ENCODE measurements at places on chromosomes 16 and 17.

- no peak for DNase-seq
These were observed 168.8 kb downstream of the C16orf78 start for GRCh38 chr16:49542391-49542891.

DNA sequence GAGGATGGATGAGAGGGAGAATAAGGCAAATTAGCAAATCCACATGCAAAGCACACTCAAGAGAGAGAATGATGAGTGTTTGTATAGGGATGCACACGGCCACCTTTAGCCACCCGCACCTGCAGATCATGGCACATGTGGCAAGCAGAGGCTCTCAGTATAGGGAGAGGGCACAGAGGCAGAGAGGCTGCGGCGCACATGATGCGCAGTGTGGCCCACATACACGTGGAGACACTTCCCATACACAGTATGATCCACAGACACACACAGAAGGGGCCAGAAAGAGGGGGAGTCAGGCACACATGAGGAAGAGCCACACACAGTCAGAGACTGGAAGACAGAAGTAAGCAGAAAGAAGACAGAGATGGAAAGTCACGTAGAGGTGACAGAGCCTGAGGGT lies 6.5 kb upstream of the CHD3 start:
- no peak for DNase-seq

DNA sequence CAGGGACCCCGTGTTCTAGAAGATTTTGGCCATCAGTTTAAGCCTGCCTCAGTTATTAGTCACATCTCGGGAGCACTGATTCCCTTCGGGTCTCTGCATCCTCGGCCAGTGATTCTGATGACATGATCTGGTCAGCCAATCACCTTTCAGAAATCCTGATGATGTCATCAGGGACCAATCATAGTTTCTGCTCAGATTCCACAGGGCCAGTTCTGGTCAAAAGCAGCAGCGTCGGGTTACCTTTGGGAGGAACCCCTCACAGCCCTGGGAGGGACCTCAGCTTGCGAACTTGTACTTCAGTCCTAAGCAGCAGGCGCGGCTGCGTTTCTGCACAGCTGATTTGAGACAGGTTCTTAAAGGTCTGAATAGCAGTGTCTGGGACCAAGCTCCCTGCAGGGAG lies 13.9 kb downstream of the KDM8 start:
- no peak for DNase-seq

GRCh38 chr17:6413065-6413464 lies 21.9 kb downstream of the AIPL1 start:
- no peak for DNase-seq

DNA sequence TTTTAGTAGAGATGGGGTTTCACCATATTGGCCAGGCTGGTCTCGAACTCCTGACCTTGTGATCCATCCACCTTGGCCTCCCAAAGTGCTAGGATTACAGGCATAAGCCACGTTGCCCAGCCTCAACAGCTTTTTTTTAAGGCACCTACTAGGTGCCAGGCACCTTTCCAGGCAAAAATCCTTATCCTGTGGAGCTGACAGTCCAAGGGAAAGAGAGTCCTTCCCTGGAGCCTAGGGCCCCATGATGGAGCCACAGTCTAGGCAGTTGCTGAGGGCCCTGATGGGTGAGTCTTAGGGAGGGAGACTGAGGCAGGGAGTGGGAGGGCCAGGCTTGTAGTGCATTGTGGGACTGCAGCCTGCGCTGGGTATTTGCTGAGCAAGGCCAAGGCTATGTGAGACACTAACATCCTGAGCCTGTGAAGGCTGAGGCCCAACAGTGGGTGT lies 79.6 kb upstream of the TOB1 start:
- no peak for DNase-seq

DNA sequence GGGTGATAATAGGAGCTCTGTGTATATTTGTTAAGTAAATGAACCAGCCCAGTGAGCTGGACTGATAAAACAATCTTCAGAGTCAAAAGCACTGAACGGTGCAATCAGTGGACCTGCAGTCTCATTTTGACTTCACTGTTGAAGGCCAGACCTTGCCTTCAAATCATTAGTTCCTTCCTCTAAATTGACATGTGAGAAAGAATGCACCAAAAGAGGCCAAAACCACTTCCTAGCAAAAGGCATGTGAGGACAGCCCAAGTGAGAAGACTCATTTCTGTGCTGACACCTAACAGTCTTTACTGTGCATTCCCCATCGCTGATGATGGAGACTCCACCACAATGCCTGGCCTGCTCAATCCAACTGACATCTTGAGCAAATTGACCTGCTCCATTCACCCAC lies 10.6 kb downstream of the GTF3C1 start:
- DNase-seq: no peak

DNA sequence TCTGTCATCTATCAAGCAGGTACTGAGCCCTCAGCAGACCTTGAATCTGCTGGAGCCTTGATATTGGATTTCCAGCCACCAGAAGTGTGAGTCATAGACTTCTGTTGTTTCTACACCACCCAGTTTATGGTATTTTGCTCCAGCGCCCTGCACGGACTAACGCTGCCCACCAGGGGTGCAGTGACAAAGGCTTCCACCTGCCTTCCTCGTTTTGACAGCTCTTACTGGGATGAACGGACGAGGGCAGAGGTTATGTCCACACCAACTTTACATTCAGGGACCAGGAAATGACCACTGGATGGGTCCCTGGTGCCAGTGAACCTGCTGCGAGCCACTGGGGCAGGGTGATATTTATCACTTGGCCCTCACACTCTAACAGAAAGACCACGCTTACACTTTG lies 66.6 kb upstream of the CBX4 start:
- DNase-seq: no peak

DNA sequence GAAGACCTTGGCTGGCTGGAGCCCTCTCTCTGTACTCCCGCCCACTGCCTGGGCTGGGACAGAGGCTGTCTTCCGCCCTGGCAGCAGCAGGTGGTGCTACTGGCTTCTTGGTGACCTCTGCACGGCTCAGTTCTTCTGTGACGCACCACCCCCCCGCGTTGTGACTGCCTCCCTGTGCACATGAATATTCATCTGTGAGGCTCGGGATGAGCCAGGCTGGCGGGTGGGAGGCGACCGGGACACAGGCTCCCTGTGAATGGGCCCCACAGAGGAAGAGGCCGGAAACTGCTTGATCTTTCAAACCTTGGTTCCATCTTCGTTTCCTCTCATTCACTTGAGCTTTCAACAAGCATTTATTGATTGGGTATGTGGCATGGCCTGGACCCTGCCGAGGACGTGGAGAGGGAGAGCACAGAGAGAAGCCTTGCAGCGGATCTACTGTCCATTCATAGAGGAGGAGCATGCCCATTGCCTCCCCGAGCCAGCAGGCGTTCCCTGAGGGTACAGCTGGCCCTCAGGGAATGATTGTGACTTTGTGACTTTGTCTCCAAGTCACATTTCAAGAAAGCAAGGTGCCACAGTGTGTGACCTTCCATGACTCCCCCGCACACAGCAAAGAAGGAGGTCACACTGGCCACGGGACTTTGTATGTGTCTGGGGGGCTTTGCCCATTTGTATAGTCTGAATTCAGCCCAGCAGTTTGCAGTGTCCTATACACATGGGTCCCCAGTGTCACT lies 45.0 kb downstream of the B9D1 start:
- DNase-seq: peak; percentile 74

GRCh38 chr16:81526199-81526598 lies 81.6 kb downstream of the CMIP start:
- DNase-seq: no peak

GRCh38 chr17:20771104-20771503 lies 191.6 kb downstream of the CDRT15L2 start:
- no peak for DNase-seq

DNA sequence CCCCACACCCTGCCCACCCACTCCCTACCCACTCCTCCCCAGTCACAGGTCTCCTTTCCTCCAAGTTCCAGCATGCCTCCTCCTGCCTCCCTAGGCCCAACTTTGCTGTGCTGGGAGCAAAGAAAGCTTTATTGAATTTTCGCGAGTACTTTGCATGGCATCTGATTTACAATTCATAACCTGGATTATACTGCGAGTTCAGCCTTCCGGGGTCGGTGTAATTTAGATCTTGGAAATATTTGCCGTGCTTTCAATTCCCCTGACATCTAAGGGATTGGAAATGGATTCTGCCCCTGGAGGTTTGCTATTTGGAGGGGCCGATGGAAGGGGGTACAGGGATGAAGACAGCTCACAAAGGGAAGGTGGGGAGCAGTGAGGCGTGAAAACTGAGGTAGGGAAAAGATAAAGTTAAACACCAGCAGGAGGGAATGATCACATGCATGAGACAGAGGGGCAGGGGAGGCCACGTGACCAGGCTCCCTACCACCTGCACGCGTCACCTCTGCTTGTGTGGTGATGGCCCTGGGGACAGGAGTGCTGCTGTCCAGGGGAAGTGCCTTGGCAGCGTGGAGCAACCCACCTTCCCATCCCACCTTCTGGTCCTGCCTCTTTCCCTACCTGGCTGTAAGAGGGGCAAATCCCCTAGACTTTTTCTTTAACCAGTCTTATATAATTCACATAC lies 132.3 kb upstream of the RPL38 start:
- DNase-seq: no peak

DNA sequence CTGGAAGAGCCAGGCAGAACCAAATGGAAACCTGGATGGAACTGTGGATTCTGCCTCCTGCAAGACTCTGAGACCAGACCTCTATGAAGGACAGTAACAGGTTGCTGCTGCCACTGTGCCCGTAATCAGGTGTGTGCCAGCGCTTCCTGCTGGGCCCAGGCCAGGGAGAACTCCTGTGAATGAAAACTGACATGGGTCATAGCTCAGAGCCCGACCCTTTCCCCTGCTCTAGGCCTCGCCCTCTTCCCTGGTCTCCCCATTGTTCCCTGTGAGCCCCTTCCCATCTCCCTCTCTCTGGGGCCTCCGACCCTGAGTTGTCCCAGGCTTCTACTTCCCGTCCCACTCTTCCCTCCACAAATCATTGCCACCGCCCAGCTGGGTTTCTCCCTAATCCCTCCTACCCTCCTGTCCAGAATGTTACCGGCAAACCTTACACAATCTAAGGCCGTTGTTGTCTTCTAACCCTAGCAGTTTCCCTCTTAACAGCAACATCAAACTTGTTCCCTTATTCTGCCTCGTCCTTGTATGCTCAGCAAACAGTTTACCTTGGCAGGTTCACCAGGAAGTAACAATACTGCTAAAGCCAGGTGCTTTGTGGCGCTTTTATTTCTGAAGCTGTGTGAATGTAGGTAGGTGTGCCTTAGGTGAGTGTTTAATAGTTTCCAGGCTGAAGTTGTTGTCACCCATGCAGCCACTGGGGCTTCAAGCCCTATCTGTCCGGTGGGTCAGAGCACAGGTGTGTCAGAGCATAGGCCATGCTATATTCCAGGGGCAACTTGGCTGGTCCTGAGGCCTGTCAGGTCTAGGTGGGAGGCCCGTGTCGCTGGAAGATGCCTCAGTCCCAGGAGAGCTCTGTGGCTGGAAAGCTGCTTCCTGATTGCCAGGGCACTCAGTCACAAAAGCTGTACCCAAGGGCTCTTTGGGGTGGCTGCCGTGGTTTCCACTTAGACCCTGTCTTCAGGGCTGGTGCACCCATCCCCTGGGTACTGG lies 32.0 kb downstream of the SMPD3 start:
- DNase-seq: peak; percentile 67

DNA sequence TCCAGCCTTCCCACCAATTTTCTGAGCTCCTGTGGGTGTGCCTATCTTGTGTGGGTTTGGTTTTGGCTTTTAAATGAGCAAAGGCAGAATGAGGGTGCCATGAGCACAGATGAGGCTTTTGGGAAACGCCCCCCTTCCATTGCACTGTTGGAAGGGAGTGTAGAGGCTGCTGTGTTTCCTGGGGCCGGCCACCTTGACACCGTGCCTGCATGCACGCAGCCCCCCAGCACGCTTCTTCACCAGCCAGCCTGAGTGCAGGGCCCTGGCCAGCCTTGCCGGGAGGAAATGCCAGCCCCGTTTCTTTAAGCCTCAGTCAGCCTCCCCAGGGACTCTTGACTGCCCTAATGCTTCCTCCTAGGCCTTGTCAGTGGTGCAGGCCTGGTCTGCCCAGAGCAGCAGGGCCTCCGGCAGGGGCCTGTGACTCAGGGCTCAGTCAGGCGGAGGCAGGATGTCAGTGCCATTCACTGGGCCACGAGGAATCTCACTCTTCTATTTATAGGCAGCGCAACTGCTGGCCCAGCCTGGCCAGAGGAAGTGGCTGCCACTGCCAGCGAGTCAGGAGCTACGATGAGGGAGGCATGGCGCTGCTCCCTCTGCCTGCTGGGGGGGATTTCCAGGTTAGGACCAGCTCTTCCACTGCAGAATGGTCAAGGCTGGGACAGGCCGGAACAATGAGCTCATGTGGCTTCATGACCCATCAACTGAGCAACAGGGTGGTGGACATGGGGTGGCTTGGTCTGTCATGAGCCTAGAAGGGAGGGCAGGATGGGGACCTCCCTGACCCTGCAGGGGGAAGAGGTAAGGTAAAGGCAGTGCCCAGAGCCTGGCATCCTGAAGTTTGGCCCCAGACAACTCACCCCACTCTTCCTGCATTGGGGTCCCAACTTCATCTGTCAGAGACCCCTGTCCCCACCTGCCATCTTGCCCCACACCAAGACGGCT lies 205.2 kb downstream of the RAB11FIP4 start:
- peak; percentile 70 for DNase-seq

GRCh38 chr17:1532836-1533602 lies 16.6 kb upstream of the INPP5K start:
- no peak for DNase-seq

GRCh38 chr16:7505495-7505894 lies 172.8 kb downstream of the RBFOX1 start:
- no peak for DNase-seq

GRCh38 chr17:43329183-43329582 lies 69.6 kb upstream of the ARL4D start:
- DNase-seq: no peak

DNA sequence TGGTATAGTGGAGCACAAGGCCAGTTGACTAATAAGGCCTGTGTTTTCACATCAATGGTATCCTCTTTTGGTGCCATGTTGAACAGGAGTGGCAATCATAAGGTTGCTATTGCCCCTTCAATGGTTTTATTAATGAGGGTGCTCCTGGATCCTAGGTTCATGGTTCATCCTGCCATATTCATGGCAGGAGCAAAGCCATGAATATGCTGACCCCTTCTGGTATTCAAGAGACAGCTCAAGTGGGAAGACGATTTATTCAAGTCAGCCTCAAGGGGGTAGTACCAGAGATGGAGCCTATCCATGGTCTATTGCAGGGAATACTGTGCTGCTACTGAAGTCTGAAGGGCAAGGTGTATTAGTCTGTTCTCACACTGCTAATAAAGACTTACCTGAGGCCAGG lies 2.6 kb downstream of the ABCA9 start:
- no peak for DNase-seq

GRCh38 chr16:69243479-69243878 lies 56.5 kb downstream of the SNTB2 start:
- no peak for DNase-seq

Measured in mucosa of gallbladder (tissue), 1 donor.